Activated CD8-positive, alpha-beta T cell treated with anti-CD3 and anti-CD28 coated beads, Interleukin-2, amount 10 ng/mL, durations not matched to agents 7 days and 5 days (primary cell): ENCODE measurements at places on chromosomes 2 and 18. TPM values are rescaled to one million over a fixed set of nuclear protein-coding genes. Genes with fewer than 3 reads are reported as not detected.
A peak's percentile ranks its signal among the peaks of the same experiment; 100 is the strongest.

DNA sequence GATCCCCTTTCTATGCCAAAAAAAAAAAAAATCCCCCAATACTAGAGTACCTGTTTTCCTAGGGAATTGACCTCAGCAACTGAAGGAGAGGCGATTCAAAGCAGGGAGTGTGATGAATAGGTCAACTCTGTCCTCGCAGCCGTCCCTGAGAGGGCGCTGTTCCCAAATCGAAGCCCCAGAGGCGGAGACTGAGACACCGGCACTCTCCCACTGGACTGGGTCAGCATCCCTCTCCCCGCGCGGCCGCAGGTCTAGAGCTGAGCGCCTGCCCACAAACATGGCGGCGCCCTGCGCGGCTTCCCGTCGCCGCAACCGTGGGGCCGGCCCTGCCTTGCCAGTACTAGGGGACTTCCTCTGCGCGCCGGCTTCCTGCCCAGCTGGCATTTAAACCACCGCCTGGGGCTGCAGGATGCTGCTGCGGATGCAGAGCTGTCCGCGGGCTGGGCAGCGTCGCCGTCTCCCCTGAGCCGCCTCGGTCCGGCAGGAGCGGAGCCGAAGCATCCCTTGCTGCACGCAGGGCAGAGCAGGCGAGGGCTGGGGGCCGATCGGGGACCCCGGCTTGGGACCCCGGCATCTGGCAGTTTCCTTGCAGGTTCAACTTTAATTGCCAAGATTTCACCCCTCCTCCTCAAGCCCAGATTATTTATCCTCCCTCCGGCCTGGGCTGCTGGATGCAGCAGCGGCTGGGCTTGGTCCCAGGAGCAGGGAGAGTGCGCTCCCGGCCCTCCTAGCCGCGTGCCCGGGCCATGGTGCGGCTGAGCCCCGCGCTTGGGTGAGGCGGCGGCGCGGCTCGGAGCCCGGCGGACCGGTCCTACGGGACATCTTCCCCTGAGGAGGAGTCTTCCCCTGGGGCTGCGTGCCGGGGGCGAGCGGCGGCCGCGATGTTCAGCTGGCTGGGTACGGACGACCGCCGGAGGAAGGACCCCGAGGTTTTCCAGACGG lies at the start of gene EHD3:
TSS of gene EHD3 (plus strand) at position 412 of the 942 bp plus-strand sequence. CDS start at position 882, 470 bp downstream.
- H3K27me3 ChIP-seq, result peaks cover 25% of the 10 kb centered on the region
- peaks cover 8% of the 10 kb centered on the region for H3K4me1 ChIP-seq
- no peaks in the 10 kb centered on the region for H3K36me3 ChIP-seq
- H3K27ac ChIP-seq, result no peak within 1 kb of the TSS
- H3K4me3 ChIP-seq, result peak within 1 kb of the TSS; percentile 62
- DNase-seq, result peak; percentile 85

Gene RSAD2
- 72.4 TPM for total RNA-seq

DNA sequence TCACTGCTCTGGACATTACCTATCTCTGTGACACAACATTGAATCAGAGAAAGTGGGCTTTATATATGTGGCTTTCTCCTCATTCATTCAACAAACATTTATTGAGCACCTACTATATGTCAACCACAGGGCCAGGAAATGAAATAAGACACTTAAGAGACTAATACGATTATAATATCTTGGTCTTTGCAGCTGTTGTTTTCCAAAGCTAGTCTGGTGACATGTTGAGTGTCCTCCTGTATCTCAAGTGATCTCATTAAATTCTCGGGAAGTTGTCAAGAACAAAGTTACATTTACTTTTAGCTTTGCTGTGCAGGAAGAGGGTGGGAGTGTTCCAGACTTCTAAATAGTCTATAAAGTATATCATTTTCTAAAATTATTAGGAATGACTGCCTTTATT lies 164.6 kb upstream of the SP5 start:
- H3K27me3 ChIP-seq, result peaks cover 11% of the 10 kb centered on the region
- H3K4me3 ChIP-seq, result no peak overlapping the region
- no peaks in the 10 kb centered on the region for H3K36me3 ChIP-seq
- H3K27ac ChIP-seq, result no peak overlapping the region
- no peaks in the 10 kb centered on the region for H3K4me1 ChIP-seq
- DNase-seq, result no peak

Gene RAX
- total RNA-seq, result not detected

Gene MAL
- 188 TPM for total RNA-seq

DNA sequence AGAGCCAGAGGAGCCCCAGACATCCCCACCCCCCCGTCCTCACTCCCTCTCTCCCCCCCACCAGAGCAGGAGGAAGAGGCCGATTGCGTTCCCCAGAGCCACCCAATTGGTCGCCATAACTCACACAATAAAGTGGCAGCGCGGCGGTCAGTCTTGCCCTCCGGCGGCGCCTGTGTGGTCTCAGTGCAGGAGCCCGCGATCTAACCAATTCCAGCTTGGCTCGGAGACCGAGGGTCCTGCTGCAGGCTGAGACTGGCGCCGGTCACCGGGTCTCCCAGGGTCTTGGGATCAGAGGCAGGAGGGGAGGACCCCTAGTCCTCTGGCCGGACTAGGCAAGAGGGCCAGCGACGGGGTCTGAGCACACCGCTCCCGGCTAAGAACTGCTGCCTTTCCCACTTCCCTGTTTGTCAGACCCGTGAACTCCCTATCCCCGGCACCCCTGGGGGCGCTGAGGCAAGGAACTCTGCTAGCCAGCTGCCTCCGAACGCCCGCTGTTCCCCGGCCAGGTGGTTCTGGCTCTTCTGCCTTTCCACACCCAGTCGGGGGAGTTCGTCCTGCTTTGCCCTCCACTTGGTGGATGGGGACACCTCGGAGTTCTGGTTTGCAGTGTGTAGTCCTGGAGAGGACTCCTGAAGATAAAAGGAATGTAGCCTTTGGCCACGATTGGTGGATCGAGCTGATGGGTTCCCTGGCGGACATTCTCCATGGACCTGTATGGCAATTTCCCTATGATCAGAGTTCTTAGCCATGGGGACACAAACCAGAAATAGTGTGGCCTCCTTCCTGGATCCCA lies 1.0 kb upstream of the HOXD12 start:
- peaks cover 12% of the 10 kb centered on the region for H3K4me1 ChIP-seq
- H3K27ac ChIP-seq, result no peak overlapping the region
- no peak overlapping the region for H3K4me3 ChIP-seq
- peaks cover 84% of the 10 kb centered on the region for H3K27me3 ChIP-seq
- H3K36me3 ChIP-seq, result peaks cover 1% of the 10 kb centered on the region

Gene SOX11
- not detected for total RNA-seq
